ENCODE measurements at places on chromosomes 2 and 18.

GRCh38 chr2:114421781-114422180, 20.7 kb upstream of the DPP10 start:
- DNase-seq, result no peak

DNA sequence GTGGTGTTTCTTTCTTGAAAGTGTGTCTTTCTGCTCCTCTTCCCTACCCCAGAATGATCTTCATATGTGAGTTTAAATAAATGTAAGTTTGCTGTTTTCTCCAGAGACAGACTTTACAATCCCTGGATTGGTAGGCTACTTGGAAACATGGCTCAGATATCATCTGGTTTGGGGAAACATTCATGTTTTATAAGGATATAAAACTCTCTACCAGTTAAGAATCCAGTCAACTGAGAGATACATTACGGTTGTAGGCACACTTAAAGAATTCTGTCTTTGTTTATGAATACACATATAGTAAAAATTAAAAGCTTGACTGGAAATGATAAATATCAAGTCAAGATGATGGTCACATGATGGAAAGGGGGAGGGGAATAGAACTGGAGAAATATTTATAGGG, 739.3 kb downstream of the SLC4A3 start:
- no peak for DNase-seq

GRCh38 chr2:26970928-26971627, 641 bp downstream of the MAPRE3 start:
- DNase-seq, result no peak

DNA sequence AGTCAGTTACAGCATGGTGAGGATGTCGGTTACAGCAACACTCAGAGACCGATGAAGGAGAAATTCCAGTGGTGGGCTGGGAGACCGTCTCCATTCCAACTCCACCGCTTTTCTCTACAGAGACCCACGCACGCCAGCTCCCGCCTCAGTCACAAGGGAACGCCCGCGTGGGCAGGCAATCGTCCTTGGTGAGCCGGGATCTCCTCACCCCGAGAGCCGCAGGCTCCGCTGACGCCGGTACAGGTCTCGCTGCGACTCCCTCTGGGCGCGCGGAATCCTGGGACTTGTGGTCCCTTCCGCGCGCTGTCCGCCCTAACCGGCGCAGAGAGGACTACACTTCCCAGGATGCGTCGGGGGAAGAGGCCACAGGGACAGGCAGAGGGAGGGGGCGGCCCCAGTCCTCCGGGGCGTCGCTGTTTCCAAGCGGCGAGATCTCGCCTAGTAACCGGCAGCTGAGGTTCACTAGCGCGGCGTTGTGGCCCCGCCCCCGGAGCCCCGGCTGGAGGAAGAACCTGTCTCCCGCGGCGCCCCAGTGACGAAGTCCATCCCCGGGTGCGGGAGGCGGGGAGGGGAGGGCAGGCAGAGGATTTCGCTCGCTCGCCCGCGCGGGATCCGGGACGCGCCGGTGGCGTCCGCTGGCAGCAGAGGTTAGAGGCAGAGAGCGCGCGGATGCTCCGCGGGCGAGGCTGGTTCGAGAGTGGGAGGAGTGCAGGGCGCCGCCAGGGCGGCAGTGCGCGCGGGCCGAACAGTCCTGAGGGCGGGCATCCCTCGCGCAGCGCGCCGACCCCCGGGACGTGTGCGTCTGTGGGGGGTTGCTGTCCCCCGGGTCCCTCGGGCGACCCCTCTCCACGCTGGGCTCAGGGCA, at the start of gene EML6:
TSS of gene EML6 (plus strand) at position 532 of the 865 bp plus-strand sequence. CDS start 1,400 bp downstream, outside the sequence.
- DNase-seq, result peak; percentile 99
